ENCODE measurements at places on chromosomes 4 and X.

DNA sequence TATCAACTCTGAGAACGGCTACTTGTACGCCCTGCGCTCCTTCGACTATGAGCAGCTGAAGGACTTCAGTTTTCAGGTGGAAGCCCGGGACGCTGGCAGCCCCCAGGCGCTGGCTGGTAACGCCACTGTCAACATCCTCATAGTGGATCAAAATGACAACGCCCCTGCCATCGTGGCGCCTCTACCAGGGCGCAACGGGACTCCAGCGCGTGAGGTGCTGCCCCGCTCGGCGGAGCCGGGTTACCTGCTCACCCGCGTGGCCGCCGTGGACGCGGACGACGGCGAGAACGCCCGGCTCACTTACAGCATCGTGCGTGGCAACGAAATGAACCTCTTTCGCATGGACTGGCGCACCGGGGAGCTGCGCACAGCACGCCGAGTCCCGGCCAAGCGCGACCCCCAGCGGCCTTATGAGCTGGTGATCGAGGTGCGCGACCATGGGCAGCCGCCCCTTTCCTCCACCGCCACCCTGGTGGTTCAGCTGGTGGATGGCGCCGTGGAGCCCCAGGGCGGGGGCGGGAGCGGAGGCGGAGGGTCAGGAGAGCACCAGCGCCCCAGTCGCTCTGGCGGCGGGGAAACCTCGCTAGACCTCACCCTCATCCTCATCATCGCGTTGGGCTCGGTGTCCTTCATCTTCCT lies 2.7 kb downstream of the PCDH10 start:
- no peak for DNase-seq

DNA sequence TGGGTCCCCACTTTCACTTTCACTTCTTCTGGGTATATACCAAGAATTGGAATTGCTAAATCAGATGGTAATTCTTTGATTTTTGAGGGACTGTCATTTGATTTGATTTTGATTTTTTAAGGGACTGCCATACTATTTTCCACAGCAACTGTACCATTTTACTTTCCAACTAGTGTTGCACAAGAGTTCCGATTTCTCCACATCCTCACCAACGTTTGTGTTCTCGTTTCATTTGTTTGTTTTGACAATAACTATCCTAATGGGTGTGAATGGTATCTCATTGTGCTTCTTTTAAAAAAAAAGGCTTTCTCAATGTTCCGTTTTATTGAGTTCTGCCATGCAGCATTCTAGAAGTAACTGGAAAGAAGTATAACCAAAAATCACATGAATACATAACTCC lies 62.6 kb downstream of the C4orf46 start:
- DNase-seq = no peak

GRCh38 chr4:8472689-8473197 lies 32.2 kb downstream of the TRMT44 start:
- no peak for DNase-seq

DNA sequence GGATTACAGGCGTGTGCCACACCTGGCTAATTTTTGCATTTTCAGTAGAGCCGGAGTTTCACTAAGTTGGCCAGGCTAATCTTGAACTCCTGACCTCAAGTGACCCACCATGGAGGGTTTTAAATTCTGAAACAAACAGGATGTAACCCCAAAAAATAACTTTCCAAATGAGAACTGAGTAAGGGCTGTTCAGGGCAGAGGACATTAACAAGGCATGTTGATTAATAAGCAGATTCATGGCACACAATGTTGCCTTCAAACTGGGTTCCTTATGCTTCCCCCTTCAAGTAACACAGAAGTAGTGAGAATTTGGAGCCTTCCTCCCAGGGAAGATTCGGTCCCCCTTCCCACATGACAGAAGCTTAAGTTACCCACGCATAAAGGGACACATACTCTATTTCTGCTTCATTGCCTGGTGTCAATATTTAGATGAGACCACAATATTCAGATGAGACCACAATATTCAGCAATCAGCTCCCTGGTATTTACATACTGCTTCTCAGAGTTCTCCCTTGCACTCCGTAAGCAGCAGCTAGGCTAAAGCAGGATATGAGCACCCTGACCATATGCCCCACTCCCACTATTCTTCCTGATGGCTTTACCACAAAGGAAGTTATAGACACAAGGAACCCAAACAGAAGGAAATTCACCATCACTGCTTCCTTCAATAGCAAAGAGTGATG lies 21.4 kb downstream of the GRSF1 start:
- DNase-seq = no peak

DNA sequence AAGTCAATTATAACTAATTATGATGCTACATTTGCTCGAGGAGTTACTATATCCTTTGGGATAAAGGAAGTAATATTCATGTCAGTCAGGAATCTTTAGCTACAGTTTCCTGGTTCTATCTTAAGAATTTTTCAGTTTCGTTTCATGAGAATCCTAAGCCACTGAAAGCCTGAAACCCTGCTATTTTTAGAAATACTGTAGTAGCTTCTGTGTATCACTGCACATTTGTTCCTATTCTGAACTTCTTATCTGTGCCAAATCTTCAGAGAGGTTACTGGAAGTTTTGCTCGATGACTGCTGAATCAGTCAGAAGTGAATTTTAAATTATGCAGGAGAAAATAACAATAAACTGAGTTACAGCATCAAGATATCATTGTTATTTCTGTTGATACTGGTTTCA lies 249.2 kb downstream of the TENM3 start:
- DNase-seq = no peak

GRCh38 chr4:185740471-185740873 lies 71.5 kb downstream of the SORBS2 start:
- DNase-seq = no peak

DNA sequence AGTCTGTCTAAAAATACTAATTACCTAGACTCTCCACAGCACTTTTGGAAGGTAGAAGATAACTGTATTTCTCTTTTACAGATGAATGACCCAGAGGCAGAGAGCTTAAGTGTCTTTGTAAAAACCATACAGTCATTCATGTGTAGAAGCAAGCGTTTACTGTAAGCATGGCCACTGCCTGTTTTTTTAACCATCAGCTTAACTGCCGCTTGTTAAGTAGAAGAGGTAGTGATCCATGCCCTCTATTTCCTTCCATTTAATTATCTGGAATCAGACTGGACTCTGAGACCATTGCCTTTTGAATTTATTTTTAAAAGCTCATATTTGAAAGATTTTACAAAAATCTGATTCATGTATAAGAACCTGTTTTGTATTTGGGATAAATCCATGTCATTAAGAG lies 111.2 kb upstream of the TECRL start:
- no peak for DNase-seq

- DNase-seq = no peak
These were observed 37.4 kb downstream of the SLC16A2 start for GRCh38 chrX:74458736-74459135.

GRCh38 chr4:107008115-107008514 lies 28.0 kb downstream of the DKK2 start:
- no peak for DNase-seq

DNA sequence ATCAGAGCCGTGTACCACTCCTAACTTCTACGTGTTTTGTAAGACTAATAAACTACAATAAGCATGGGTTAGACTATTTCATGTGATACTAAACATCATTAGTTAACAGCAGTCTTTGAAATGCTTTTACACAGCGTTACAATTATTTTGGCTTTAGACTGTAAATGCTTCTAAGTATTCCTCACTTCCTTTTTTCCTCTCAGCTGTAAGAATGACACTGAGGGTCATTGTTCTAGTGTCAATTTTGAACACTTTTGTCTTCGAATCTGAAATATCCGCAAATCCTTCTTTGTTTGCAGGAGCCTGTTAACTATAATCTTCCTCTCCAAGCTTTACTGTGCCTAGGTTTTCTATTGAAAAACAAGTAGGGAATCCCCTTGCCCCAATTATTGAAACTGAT lies 1.5 kb downstream of the ABCE1 start:
- no peak for DNase-seq

DNA sequence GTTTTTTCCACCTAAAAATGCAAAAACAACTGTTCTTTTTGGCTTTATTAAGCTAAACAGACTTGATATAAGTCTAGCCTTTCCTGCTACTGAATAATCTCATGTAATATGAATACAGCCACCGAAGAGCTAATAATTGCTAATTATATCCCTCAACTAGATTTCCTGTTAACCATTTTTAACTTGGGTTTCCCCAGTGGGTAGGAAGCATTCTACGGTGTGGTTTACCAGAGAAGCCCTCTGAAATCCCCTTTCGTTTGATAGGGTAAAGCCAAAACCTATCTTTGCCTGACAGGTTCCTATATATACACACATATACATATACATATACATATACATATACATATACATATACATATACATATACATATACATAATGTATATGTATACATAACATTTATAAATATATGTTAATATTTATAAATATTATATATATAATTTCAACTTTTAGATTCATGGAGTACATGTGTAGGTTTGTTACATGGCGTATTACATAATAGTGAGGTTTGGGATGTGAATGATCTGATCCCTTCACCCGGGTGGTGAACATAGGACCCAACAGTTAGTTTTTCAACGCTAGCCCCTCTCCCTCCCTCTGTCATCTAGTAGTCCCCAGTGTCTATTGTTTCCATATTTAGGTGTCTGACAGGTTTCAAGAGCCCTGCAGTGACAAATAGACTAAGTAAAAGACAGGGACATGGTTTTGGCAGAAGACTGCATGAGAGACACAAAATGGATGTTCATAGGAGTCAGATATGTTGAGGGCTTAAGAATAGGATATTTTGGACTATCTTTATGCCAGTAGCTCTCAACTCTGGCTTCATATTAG lies 62.4 kb downstream of the ATXN3L start:
- DNase-seq = no peak

- no peak for DNase-seq
These were observed 1070.6 kb upstream of the GRID2 start for GRCh38 chr4:91233164-91233563.

DNA sequence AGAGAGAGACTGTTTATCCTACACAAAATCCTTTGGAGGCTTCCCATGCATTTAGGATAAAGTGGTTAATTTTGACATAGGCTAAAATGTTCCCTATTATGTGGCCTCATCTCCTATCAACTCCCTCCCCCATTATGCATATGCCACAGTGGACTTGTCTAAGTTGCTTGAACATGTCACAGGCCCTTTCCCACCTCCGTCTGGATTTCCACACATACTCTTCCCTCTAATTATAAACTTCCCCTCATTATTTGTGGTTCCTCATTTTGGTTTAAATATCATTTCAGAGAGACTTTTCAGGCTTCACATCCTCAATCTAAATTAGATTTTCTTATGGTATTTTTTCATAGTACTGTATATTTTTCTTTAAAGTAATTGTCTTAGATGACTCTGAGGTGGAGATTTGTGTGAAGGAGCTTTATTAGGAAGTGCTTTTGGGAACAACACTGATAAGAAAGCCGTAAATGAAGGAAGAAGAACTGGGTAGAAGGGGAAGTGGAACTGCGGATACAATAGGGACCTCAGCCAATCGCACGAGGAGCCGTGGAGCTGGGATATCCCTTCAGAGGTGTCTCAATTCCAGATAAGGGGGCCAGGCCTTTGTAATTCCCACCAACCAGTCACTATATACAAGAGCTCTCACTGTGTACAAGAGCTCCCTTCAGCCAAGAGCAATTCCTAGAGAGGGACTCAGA lies 7.9 kb downstream of the C4orf17 start:
- no peak for DNase-seq

DNA sequence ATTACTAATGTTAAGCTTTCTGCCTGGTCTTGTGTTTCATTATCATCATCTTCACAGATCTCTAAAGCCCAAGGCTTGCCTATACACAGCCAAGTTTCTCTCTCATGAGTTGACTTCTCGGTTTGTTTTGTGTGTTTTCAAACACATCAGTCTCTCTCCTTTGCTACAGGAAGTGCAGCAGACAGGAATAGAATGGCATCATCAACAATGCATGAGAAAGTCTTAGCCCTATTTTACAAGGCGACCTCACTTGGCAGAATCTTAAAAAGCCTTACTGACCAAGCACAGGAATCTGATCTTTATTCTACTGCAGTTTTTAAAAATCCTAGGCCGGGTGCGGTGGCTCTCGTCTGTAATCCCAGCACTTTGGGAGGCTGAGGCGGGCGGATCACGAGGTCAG lies 36.8 kb downstream of the CC2D2A start:
- no peak for DNase-seq

GRCh38 chr4:2361366-2362265 lies 56.8 kb downstream of the ZFYVE28 start:
- DNase-seq = no peak

- DNase-seq = no peak
These were observed 125.2 kb downstream of the PACRGL start for GRCh38 chr4:20825505-20825904.

DNA sequence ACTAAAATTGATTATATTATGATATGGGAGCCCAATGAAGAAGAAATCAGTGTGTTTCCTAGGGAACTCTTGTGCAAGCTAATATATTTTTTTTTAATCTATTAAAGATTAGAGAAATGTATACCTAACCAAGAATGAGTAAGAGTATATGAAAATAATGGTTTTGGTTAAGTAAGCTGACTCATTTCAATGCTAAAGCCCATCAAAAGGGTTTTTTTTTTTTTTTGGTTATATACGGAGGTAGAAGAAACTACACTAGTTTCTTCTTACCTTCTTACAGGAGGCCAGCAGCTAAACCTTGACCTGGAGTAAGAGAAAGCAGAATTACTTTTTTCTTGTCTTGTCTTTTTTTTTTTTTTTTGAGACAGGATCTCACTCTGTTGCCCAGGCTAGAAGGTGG lies 27.5 kb downstream of the RUFY3 start:
- no peak for DNase-seq

DNA sequence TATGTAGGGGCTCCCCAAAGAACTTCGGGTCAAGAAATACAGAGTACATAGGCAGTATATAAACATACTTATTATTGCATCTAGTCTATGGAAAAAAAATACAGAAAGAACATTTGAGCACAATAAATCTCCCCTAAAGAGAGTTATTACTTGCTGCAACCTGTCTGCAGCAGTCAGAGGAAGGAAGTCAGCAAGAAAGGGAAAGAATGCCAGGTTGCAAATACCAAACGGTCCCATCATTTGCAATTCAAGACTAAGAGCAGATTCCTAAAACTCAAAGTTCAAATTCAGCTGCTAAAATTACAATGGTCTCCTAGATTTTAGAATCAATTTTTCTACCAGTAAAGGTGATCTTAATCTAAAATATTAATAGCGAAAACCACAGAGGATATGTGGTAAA lies 236.2 kb upstream of the NUDT6 start:
- no peak for DNase-seq

GRCh38 chrX:4253092-4253491 lies 539.6 kb upstream of the PRKX start:
- DNase-seq = no peak

Data from stimulated activated CD8-positive, alpha-beta memory T cell treated with anti-CD3 and anti-CD28 coated beads, Interleukin-4, amount 100 ng/mL, for 4 hours (primary cell).